ENCODE measurements at places on chromosomes 2 and 18.

DNA sequence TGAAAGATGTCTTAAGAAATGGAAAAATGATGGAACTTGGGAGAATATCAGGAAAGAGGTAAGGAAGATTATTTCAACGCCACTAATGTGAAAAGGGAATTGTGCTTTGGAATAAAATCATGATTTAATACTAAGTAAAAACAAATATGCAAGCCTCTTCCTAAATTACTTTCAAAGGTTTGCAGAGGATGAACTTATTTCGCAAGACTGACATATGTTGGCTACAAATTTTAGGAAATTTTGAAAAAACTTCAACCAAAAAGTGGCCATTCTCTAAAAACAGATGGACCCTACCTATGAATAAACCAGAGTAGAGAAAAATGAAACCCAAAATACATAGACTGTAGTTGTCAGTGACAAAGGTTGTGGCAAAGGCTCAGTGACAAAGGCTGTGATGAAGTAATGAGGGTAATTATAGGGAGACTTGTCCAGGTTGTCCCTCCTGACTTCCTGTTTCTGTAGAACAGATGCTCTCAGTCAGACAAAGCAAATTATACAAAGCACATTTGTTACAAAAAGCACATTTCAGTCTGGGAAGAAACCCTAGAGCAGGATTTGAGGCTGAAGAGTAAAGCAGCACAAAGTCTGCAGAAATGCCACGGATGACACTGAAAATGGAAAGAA is 39.5 kb downstream of the SFT2D3 start:
- no peak for ATAC-seq

GRCh38 chr2:224838335-224838734 is 122.2 kb upstream of the CCDC195 start:
- no peak for ATAC-seq

DNA sequence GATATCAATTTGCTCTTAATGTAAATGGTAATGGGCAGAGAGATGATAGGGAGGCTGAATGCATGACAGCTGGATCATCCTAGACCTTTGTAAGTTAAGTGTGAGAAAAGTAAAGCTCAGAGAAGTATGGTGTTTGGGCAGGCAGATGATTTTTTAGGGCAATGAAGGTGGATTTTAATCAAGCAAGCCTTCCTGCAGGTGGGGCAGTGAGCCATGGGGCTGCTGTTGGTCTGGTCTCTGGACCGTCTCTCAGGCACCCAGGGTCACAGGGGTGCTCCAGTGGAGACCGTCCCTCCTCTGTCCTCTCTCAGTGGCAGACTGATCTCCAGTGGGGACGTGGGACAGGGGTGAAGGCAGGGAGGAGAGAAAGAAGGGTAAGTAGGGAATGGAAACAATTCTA is 69.8 kb upstream of the STK17B start:
- ATAC-seq: no peak

GRCh38 chr2:13669607-13670006 is 952.9 kb downstream of the TRIB2 start:
- no peak for ATAC-seq

DNA sequence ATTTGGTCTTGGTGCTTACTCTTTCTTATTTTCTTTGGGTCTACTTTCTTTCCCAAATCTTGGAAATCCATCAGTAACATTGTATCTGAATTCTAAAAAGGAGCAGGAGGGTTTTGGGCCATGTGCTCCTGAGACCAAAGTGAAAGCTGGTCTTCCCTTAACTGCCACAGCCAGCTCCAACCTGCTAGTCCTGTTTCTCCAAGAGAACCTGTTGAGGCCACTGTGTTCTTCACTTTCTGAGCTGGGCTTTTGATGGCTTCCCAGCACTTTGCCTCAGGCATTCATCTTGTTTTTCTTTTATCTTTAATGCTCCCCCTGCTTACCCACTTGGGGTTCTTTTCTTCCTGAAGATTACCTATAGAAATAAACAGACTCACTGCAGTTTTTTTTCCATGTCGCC is 53.3 kb downstream of the ARHGAP28 start:
- no peak for ATAC-seq
